ENCODE measurements at places on chromosomes 1 and 21. TPM values are rescaled to one million over a fixed set of nuclear protein-coding genes. Genes with fewer than 3 reads are reported as not detected.

FMO1 gene
- polyA plus RNA-seq, result 99.8 TPM

C1orf94 gene
- polyA plus RNA-seq, result 0.13 TPM

FCAMR gene
- polyA plus RNA-seq, result 4.8 TPM

CXADR gene
- polyA plus RNA-seq, result 41.5 TPM

CELA3B gene
- polyA plus RNA-seq, result not detected

C1orf185 gene
- not detected for polyA plus RNA-seq

GUCA2B gene
- not detected for polyA plus RNA-seq

CD101 gene
- 2.1 TPM for polyA plus RNA-seq

DNA sequence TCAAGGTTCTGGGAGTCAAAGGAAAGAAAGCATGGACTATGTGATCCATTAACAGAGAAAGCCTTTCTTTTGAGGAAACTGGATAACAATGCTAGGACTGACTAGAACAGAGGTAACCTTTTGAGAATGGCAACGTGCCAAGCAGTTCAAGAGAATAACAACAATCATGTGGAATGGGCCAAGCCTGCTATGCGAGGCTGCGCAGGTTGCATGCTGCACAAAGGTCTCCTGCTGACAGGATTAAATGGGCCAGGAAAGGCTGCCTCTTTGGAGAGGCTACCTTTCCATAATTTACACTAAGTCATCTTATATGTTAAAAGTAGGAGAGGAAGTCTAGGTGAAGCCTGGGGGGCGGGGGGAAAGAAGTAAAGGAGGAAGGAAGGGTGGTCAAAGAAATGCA lies 5.8 kb downstream of the PCNX2 start:
- no peak for DNase-seq

DNA sequence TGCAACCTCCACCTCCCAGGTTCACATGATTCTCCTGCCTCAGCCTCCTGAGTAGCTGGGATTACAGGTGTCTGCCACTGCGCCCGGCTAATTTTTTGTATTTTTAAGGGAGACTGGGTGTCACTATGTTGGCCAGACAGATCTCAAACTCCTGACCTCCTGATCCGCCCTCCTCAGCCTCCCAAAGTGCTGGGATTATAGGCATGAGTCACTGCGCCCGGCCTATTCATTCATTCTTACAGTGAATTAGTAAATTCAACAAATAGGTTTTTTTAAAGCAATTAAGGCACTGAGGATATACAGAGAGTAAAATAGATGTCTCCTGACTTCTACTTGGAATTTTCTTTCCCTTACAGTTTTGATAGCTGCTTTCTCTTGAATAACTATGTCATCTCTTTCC lies 43.5 kb downstream of the CDC42 start:
- DNase-seq, result no peak

GRCh38 chr1:110084227-110085078 lies 14.0 kb upstream of the ALX3 start:
- no peak for DNase-seq

DNA sequence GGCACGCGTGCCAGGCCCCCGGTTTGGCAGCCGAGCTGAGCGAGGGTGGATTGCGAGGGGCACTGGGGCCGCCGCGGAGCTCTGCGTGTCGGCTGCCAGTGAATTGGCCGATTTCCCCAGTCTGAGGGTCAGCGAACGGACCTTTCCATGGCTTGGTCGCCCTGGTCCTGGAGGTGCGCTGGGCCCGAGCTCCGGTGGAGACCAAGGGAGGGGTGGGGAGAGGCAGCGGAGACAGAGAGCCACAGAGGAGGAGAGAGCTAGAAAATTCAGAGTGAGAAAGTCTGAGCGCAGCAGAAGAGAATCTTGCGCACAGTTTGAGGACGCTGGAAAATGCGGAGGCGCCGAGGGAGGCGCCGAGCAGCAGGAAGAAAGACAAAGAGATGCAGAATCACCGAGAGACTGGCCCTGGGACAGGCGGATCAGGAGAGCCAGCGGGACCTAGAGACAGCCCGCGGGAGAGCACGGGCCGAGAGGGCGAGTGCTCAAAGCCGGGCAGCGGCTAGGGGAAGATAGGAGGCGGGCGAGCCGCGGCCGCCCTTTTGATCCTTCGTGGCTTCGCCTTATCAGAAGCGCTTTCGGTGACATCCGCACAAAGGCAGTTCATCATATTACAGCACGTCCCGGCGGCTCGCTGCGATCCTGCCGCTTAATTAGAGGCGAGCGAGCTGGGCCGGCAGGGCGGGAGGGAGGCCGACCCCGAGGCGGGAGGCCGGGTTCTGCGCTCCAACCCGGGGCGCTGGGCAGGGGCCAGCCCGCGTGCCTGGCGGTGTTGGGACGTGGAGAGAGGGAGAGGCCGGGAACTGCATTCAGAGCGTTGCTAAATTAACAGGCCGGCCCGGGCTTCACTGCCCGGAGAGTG lies 12.7 kb downstream of the PAX7 start:
- no peak for DNase-seq

DNA sequence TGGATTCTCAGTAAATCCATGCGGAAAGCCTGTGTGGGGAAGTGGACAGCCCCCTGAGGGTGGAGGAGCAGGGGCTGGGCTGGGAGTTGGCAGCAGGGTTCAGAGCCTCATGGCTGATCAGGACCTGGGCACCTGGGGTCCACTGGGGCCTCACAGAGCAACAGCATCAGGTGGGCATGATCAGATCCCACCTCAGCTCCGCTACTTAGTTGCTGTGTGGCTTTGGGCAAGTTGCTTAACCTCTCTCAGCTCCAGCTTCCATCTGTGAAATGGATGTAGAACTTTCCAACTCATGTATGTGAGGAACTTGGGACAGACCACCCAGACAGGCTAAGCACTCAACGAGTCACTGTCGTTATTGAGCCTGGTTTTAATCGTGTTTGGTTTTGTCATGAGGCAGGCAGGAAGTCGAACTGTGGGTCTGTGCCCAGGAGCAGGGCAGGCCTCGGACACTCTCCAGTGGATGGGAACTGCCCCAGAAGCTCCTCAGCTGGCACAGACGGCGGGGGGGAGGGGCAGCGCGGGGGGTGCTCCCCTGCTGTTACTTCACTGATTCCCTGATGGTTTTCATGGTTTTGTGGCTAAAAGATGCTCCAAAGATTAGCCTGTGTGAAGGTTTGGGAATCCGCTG lies 155.8 kb upstream of the TMEM51 start:
- DNase-seq, result no peak

GRCh38 chr1:234926559-234927311 lies 201.9 kb downstream of the TOMM20 start:
- no peak for DNase-seq

- no peak for DNase-seq
Observed at GRCh38 chr1:19862944-19863343, 19.3 kb upstream of the OTUD3 start.

GRCh38 chr1:89943846-89944781 lies 50.8 kb upstream of the ZNF326 start:
- DNase-seq, result no peak

GRCh38 chr1:92705446-92705845 lies 79.5 kb downstream of the EVI5 start:
- no peak for DNase-seq

DNA sequence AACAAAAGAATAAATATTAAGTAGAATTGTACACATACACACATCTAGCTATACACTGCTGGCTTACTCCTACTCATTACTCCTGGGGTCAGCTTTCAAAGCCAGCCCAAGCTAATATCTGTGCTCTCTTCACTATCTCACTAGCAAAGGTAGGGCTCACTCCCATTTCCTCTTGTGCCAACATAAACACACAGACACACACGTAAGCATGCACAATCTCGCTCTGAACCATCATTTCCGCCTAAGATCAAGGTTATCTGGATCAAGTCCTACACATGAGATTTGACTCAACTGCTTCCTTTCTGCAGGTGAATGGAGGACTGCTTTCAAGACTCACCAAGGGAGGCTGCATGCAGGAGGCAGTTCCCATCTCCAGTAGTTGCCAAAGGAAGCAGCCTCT lies 28.8 kb upstream of the MTMR11 start:
- no peak for DNase-seq

- DNase-seq, result no peak
Observed at GRCh38 chr1:153217212-153217611, at the start of gene PRR9. TSS of gene PRR9 (plus strand) at chr1:153217584. CDS start at chr1:153218145, 561 bp downstream.

- DNase-seq, result no peak
Observed at GRCh38 chr1:93681101-93681988, at the start of gene BCAR3. TSS of gene BCAR3 (minus strand) at chr1:93681837. CDS start at chr1:93674930, 6,907 bp downstream.

DNA sequence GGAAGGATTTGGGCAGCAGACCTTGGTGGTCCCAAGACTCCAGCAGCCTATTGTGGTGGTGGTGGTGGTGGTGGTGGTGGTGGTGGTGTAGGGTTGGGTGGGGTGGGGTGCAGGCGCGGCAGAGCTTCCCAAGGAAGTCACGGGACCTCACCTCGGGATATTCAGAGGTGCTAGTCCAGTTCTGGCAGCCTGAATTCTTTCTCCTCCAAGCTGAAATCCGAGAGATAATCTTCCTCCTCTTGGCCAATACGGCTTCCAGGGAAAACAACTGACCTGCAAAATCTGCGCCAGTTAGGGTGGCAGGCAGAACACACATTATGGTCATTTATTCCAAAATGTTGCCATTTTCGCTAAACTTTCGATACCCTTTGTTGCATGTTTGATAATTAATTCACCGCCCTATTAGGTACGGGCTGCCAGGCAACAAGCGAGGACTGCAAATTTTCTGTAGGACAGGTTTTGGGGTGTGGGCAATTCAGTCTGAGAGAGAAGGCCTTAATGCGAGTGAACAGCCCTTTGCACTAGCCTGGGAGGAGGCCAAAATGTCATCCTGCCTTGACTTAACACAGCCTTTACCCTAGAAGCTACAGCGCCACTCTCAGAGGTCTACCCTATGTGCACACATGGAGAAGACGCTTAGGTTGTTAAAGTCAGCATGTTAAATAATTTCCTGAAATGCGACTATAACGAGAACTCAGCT lies 33.2 kb upstream of the BSDC1 start:
- no peak for DNase-seq

GRCh38 chr1:106494646-106495045 lies 561.8 kb upstream of the PRMT6 start:
- no peak for DNase-seq

- no peak for DNase-seq
Observed at GRCh38 chr21:46084709-46085108, 13.2 kb upstream of the COL6A2 start.

DNA sequence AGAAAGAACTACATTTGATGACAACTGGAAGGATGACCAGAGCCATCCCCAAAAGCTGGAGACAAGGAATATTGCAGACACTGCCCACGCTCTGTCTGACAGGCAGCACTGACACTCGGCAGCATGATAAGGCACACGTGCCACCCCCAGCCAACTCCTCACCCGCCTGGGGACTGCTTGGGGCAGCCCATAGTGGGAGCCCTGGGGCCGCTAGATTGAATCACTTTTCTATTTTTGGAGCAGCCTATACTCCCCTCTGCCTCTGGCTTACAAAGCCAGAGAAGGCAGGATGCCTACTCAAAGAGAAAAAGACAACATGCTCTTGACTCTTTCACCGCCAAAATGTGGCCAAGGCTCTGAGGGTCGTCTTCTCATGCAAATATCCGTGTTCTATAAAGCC lies 1.3 kb downstream of the SMG5 start:
- no peak for DNase-seq

DNA sequence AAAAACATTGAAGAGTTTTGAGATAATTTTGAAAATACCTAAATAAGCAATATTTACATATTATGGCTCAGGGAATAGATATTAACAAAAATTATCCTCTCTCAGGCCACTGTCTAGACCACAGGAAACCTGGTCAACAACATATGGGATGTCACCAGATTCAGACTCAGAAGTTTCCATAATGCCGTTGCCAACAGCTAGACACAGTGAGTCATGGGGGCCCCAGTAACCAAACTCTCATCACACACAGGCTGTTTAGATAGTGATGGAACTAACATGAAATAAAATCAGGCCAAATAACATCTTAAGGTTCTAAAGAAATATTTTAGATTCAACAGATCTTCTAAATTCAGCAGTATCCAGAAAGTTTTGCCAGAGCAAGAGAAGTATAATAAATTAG lies 681.7 kb upstream of the ADAMTS5 start:
- DNase-seq, result no peak

DNA sequence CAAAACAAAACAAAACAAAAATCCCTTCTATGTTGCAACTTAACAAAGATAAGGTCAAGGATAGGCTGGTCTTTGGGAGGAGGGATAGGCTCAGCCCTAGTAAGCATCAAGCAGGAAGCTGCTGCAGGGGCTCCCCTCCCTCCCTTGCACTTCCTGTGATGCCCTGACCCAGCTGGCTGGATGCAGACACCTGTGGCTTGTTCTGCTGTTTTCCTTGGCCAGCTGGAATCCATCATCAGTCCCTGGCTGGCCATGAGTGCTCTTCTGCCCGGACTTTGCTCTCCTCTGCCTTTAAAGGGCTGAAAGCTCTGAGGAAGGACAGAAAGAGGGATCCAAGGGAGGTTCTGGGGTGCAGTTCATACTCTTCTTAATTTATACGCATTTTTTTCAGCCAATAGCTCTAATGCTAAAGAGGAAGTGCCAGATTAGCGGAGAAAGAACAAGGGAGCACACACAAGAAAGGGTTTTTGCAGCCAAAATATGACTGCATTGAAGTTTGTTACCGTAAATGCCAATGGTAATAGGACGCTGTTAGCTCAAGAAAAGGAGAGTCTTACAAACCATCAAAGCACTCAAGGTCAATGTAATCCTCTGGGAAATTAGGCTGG lies 19.9 kb upstream of the UBE2U start:
- DNase-seq, result no peak

DNA sequence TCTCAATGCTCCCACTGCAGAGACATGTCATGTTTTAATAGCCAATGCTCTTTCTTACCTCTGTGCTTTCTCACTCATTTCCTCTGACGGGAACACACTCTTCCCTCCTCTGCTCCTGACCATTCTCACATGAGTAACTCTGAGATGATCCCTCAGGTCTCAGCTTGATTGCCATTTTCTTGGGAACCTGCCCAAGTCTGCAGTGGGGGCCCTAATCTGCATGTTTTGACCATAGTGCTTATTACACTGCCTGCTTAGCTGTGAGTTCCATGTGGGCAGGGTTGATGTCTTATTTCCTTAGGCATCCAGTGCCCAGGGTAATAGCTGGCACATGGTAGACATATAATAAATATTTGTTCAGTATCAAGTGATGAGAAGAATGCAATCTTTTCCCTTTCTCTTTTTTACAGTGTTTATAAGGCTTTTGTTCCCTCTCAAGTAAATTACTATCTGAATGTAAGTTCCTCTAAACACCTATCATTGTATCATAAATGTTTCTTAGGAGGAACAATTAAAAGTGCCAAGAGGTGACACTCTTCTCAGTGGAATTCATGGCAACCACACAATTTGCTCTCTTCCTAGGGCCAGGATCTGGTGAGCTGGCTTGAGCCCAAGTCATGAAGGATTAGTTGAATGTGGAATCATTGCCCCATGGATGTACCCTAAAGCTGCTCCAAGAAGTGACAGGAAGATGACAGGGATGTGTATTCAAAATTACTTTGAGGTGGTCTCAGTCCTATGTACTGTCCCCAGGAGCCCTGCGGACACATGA lies 485.4 kb upstream of the USP24 start:
- DNase-seq, result no peak

DNA sequence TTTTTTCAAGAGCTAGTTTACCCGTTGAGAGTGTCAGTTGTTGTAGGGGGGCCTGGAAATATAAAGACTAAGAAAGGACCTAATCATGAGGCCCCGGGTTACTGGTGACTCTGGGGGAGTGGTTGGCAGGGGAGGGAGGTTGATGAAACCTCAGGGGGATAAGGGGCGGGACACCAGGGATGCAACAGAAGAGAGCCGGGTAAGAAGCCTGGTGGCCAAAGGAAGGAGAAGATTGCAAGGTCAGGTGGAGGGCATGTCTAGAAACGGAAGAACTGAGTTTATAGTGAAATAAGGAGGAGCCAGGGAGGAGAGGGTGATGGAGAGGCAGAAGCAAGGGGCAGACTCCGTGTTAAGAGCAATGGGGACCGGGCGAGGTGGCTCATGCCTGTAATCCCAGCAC lies 12.5 kb upstream of the SPOCD1 start:
- no peak for DNase-seq

Data from left renal cortex interstitium (tissue), 4 donors.